Suprapubic skin (tissue), 4 donors: ENCODE measurements at places on chromosomes 1 and 21. TPM values are rescaled to one million over a fixed set of nuclear protein-coding genes. Genes with fewer than 3 reads are reported as not detected.
A peak's percentile ranks its signal among the peaks of the same experiment; 100 is the strongest.

- peaks cover 16% of the 10 kb centered on the region for H3K27me3 ChIP-seq
- H3K36me3 ChIP-seq: no peaks in the 10 kb centered on the region
- no peak overlapping the region for H3K27ac ChIP-seq
- peaks cover 3% of the 10 kb centered on the region for H3K4me1 ChIP-seq
- no peak for DNase-seq
- H3K4me3 ChIP-seq: no peak overlapping the region
Observed at GRCh38 chr1:38670544-38671122, 188.9 kb downstream of the RRAGC start.

DNA sequence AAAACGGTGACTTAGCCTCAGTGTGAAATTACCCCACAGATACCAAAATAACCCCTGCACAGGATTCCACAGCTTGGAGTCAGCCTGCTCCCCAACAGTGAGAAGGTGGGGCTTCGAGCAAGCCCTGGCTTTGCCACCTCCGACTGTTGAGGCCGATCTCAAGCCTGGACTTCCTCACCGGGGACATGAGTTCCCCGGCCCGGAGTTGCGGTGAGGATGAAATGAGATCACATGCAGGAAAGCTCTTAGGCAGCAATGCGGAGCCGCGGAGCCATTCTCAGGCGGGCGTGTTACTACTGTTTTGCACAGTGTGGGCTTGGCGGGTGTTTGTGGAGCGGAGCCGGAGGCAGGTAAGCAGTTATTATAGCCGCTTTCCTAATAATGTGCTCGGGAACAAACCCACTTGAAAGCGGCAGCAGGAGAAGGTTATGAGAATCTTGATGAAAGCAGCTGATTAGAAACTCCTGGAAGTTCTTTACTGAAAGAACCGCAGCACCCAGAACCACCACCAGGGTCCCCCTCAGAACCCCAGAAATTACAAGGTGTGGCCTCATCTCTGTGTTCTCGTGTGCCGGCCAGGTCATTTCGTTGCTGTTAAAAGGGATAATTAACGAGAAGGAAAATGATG is 3.9 kb upstream of the CLSTN1 start:
- DNase-seq: no peak
- H3K27ac ChIP-seq: no peak overlapping the region
- H3K36me3 ChIP-seq: no peaks in the 10 kb centered on the region
- no peaks in the 10 kb centered on the region for H3K27me3 ChIP-seq

GRCh38 chr1:147821883-147822282 is 61.5 kb upstream of the GJA5 start:
- peaks cover 3% of the 10 kb centered on the region for H3K27me3 ChIP-seq
- no peak for DNase-seq
- no peaks in the 10 kb centered on the region for H3K36me3 ChIP-seq
- no peak overlapping the region for H3K4me3 ChIP-seq

The RRP15 gene
- 4.8 TPM for total RNA-seq

DNA sequence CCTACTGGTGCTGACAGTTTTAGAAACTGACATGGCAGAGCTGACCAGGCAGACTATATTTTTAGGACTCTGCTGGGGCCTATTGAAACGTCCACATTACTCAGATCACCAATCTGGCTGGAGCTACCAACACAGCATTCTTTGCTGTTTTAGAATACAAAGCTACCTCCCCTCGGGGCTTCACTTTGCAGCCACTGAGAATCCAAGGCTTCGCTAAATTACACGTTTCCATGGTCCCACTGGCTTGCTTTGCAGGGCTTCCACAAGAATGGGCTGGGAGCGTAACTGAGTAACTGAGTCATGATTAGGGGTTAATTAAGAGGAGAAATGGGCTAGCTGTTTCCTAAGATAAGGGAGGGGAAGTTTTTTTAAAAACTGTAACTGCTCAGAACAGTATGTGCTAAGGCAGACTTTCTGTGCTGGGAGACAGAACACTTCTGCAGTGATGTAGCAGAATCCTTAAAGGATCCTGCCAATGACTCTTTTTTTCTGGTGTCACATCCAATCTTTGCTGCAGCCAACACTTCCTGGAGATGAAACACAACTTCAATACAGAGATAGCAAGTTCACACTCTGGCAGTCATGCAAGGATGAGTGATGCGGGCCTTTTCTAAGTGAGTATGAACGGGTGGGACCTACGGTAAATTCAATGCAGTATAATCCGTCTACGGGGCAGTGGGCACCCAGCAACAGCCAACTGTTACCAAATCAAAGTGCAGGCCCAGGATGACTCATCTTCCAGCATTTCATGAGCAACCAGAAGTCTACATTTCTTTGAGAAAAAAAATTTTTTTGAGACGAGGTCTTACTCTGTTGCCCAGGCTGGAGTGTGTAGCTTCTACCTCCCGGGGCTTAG is 21.5 kb downstream of the NDUFS5 start:
- peaks cover 44% of the 10 kb centered on the region for H3K36me3 ChIP-seq
- no peak for DNase-seq
- H3K4me1 ChIP-seq: peaks cover 4% of the 10 kb centered on the region
- H3K27ac ChIP-seq: peak overlapping the region; percentile 73
- H3K27me3 ChIP-seq: no peaks in the 10 kb centered on the region
- H3K4me3 ChIP-seq: no peak overlapping the region

The KCNQ4 gene
- 3.8 TPM for total RNA-seq

DNA sequence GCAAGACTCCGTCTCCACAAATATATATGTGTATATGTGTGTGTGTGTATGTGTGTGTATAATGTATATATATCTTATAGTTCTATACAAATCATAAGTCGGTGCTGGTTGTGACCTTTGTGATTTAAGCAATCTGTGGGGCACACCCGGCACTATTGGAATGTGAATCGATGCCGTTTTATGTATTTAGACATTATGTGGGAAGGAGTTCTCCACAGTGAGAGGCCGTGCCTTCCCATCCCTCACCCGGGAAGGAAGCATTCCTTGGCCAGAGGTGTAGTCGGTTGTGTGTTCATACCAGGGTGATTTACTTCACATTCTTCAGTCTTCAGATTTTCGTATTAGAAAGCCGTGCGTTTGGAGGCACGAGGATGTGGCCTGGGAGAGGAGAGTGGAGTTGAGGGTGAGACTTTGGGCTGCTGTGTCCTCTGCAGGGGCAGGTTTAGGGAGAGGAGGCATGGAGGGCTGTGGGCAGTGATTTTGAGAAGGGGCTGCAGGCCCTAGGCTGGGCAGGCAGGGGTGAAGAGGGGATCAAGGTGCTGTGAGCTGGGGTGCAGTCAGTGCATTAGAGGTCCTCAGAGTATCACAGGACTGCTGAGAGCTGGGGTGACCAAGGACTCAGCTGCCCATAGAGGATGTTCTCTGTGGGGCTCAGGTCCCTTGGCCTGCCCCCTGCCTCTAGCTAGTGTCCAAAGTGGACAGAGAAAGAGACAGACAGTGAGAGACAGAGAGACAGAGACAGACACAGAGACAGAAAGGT is 57.7 kb downstream of the TRIM11 start:
- H3K27ac ChIP-seq: no peak overlapping the region
- H3K4me3 ChIP-seq: no peak overlapping the region
- peaks cover 4% of the 10 kb centered on the region for H3K4me1 ChIP-seq
- DNase-seq: no peak
- H3K36me3 ChIP-seq: no peaks in the 10 kb centered on the region
- no peaks in the 10 kb centered on the region for H3K27me3 ChIP-seq

DNA sequence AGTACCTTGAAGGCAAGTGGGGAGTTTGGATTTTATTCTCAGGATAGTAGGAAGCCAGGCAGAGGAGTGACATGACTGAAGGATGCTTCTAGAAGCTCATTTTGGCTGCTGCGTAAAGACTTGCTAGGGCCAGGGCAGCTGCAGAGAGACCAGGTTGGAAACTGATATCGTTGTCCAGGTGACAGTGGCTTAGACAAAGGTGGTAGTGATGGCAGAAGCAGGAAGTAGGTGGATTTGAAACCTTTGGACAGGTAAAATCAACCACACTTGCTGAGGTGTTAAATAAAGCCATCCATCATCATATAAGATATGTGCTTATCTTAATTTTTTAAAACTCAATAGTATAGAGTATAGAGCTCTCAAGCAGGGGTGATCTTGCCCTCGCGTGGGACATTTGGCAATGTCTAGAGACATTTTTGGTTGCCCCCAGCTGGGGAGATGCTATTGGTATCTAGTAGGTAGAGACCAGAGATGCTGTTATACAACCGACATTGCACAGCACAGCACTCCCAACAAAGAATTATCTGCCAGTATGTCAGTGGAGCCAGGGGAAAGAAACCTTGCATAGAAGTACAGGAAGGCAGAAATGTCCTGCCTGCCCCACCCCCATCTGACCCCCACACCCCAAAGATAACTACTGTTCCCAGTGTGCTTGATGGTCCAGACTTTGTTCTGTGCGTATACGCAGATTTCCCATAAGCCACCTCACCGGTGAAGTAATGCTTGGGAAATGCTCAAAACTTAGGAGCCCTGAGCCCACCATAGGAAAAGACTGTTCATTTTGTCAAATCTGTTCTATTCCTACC is 31.1 kb downstream of the TMEM51 start:
- H3K27ac ChIP-seq: no peak overlapping the region
- DNase-seq: no peak
- peaks cover 17% of the 10 kb centered on the region for H3K4me1 ChIP-seq
- H3K4me3 ChIP-seq: no peak overlapping the region
- H3K36me3 ChIP-seq: no peaks in the 10 kb centered on the region
- no peaks in the 10 kb centered on the region for H3K27me3 ChIP-seq

- no peak overlapping the region for H3K27ac ChIP-seq
- H3K4me3 ChIP-seq: no peak overlapping the region
Observed at GRCh38 chr1:58765441-58765840, 18.4 kb downstream of the JUN start.

The LRRC7 gene
- total RNA-seq: 0.24 TPM

The CATSPERE gene
- total RNA-seq: 0.45 TPM

The HTR6 gene
- 0.23 TPM for total RNA-seq
